ENCODE measurements at places on chromosomes 11 and 22.

DNA sequence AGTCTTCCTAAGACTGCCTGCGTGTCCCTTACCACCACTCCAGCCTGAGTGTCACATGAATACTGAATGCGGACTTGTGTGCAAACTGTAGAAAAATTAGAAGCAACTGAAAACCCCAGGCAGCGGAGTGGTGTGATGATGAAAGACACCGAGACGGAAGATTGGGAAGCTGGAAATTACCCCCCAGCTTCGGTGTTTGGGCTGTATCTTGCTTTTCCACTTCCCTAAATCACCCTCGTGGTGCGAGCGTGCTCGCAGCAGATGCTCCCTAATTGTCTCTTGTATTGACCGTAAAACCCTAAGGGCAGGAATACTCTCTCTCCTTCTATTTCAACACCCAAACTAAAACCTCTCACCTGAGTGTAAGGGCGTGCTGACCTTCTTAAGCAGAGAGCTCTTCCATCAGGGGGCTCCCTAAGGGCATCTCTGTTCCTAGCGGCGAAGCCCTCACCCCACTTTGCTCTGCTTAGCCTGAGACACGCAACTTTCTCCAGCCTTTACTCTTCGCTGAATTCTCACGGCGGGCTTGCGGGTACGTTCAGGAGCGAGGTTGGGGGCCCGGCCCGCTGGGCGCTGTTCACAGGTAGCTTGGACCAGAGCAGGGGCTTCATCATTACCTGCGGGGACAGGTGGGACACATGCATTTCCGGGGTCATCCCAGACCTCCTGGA is 62.4 kb downstream of the CRYBB2 start:
- no peak for DNase-seq

GRCh38 chr11:31987118-31988005 is 103.5 kb upstream of the RCN1 start:
- no peak for DNase-seq

GRCh38 chr22:39658367-39658766 is 87.8 kb downstream of the CACNA1I start:
- DNase-seq = no peak

DNA sequence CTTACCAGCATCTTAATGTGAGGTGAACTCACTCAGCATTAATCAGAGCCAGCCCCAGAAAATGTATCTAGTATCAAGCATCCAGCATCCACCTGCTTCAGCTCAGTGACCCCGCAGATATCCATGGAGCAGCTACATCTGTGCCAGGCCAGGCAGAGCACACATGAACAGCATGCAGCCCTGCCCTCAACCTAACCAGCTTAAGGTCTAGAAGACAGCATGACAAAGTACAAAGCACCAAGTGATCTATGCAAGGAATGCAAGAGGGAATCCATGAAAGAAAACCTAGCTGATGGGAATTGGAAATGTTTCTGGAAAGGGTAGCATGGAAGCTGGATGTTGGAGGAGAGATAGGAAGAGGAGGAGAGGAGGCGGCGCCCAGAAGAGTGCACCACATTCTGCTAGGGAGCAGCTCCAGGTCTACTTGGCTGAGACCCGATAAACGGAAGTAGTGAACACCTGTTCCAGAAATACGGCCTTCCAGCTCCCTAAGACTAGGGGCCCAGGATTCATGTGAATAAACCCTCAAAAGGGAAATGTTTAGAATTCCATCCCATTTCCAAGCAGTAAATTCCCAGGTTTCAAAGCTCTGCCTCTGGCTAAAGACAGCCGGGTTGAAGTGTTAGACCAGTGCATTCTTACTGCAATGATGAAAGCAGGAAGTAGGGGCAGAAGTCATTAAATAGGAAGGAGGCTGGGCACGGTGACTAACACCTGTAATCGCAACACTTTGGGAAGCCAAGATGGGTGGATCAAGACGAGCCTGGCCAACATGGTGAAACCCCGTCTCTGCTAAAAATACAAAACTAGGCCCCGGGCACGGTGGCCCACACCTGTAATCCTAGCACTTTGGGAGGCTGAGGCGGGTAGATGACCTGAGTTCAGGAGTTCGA is 23.5 kb upstream of the L3MBTL2 start:
- DNase-seq = peak; percentile 49

GRCh38 chr11:85823816-85824215 is 12.9 kb upstream of the SYTL2 start:
- no peak for DNase-seq

GRCh38 chr11:22512457-22512856 is 113.2 kb downstream of the FANCF start:
- no peak for DNase-seq

DNA sequence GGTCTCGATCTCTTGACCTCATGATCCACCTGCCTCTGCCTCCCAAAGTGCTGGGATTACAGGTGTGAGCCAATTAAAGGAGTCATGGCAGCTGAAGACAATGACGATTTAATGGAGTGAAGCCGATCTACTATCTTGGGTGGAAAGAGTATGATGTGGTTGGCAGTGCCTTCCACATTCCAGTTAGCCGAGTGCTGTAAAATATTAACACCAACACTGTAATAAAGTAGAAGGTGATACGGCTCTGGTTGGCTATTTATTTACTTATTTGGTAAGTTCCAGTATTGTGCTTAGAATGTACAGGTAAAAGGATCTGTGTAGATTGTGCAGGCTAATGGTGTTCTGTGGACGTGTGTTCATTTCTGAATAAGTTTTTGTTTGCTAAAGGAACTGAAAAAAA is 149.6 kb upstream of the MTMR2 start:
- DNase-seq = no peak

DNA sequence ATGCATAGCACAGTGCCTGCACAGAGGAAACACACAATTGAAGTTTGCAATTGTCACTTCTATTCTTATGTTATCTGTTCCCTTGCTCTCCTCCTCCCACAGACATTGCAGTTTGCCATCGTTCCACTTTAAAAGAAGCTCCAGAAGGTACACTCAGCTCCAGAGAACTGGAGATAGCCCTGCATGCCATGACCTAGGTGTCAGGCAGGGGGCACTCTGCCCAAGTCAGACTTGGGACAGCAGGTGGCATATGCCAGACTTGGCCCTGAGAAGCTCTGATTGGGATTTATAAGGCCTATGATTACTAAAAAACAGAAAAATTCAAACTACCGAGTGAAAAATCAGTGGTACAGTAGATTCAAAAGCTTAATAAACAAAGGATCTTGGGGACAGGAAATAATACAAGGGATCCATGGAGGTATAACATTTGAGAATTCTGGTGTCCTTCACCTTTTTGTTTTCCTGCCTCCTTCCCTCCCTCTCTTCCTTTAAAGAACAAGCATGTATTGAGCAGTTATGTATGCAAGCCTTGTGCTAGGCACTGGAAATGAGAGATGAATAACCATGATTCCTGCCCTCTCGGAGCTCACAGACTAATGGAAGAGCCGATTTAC is 40.0 kb downstream of the TENM4 start:
- peak; percentile 70 for DNase-seq

GRCh38 chr11:126843096-126843495 is 157.5 kb downstream of the KIRREL3 start:
- no peak for DNase-seq

GRCh38 chr11:132050577-132051165 is 680.3 kb downstream of the NTM start:
- no peak for DNase-seq

DNA sequence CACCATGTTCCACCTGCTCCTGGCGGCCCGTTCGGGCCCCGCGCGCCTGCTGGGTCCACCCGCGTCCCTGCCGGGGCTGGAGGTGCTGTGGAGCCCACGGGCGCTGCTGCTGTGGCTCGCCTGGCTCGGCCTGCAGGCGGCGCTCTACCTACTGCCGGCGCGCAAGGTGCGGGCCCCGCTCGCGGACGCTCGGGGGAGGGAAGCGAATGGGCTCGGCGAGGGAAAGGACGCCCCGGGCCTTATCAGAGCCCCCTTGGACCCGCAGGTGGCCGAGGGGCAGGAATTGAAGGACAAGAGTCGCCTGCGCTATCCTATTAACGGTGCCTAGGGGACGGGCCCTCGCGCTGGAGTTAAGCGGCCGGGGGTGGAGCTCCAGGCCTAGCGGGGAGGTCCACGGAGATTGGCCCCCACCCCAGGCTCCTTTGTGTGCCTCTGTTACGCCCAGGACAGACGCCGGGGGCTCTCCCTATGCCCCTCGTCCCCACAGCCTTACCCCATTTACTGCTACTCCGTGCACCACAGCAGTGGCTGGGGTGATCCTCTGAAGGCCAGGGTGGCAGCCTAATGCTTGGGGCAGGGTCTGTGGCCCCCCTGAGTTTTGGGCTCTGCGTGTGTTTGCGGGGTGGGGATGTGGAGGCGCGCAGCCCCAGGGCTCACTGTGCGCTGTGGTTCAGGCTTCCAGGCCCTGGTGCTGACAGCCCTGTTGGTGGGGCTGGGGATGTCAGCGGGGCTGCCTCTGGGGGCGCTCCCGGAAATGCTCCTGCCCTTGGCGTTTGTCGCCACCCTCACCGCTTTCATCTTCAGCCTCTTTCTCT is 1.1 kb downstream of the TM7SF2 start:
- peak; percentile 67 for DNase-seq

- no peak for DNase-seq
Observed at GRCh38 chr11:70071996-70072395, 6.1 kb upstream of the ANO1 start.

DNA sequence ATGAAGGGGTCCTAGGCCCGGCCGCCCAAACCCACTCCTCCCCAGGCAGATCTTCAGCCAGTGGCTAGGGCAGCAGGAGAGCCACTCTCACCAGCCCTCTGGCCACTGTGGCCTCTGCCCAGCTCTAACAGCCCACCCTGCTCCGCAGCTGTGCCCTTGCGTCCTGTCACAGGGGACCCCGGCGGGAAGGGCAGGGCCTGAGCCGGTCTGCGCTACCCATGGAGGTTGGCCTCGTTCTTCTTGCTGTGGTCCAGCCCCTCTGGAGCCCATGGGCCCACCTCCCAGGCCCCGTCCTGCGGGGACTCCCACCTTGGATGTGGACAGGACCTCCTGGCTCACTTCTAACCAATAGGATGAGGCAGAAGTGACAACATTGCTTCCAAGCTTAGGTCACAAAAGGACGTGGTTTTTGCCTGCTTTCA is 38.3 kb upstream of the TH start:
- no peak for DNase-seq

DNA sequence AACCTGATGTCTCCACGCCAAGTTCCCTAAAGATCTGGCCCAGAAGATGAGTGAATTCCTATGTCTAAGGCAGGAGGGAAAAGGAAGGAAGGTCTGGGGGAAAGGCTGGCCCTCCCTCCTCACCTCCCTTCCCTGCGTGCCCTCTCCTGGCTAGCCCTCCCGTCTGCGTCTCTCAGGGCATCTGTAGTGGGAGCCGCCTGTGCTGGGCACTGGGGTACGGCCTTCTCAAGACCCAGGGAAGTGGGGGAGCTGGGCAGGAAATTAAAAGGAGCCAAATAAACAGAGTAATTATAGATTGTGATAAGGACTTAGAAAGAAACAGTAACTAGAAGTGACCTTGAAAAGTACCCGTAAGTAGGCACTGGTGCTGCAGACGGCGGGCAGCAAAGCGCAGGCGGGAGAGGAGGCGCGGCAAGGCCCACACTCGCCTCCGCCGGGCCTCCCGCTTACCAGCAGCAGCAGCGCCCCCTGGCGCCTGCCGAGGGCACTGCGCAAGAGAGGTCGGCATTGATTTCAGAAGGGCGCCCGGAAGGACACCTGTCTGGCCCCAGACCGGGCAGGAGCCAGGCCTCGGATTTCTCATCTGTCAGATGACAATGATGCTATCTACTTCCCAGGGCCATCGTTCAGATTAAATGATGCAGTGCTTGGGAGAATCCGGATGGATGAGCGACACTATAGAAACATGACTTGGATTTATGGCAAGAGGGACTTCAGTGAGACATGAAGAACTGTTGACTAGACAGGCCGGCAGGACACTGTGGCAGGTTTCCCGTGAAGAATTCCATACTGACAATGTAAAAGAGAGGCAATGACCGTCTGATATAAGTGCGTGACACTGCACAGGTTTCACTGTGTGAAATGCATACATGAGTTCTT is 7.3 kb downstream of the KCNJ1 start:
- DNase-seq = peak; percentile 73

- DNase-seq = peak; percentile 29
Observed at GRCh38 chr22:35230839-35231584, 26.3 kb upstream of the HMGXB4 start.

DNA sequence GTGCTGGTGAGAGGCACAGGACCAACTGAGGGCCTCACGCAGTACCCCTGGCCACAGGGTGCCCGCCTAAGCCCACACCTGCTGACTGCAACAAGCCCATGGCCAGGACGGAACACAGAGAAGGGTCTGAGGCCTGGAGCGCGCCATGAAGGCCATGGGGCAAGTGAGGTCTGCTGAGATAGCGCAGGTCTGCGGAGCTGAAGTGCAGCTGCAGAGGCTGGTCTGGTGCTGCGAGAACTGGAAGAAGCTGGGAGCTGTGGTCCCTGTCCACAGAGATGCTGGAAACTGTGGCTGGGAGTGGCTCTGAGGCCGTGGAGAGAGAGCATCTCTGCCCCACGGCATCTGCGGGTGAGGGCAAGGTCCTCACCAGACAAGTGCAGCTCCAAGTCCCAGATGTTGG is 8.3 kb downstream of the GALR3 start:
- DNase-seq = no peak

DNA sequence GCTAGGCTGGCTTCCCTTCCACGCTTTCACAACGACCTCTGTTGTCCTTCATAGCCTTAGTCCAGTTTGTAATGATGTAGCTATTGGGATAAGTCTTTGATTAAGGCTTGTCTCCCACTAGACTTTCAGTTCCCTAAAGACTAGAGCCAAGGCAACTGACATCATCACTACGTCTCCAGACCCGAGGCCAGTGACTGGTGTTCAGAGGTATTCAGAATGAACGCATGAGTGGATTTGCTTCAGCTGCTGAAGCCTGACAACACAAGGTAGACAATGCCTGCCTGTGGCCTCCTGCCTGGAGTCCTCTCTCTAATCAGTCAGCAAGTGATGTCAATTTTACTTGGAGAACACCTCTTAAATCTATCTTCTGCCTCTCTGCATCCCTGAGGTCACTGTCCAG is 13.6 kb downstream of the EFCAB6 start:
- DNase-seq = no peak
